GM23248 (cell line): ENCODE measurements at places on chromosomes 3 and 15.

- DNase-seq = no peak
These were observed 45.0 kb upstream of the CMSS1 start for GRCh38 chr3:99772671-99773070.

- no peak for DNase-seq
These were observed 25.9 kb downstream of the TRIM71 start for GRCh38 chr3:32843510-32844321.

DNA sequence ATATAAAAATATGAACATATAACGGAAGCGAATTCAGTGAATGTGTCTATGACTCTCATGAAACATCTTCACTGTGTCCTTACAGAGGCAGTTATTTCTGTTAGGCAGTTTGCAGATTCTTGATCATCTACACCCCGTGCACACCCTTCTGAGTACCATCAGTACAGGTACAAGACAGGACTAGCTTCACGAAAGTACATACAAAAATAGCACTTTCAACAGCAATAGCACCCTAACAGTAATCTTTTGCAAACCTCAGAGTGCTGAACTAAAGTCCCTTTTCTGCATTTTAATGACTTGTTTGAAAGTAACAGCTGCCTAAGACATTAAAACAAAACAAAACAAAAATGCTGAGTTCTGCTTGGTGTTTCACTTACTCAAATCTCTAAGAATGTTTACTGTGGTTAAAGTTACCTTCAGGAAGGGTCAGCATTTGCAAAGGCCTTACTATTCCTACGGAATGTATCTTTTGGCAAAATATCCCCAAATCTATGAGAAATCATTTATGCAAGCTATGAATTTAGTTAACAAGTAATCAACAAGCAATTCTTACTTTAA lies 104.1 kb downstream of the CNTN3 start:
- DNase-seq = no peak

DNA sequence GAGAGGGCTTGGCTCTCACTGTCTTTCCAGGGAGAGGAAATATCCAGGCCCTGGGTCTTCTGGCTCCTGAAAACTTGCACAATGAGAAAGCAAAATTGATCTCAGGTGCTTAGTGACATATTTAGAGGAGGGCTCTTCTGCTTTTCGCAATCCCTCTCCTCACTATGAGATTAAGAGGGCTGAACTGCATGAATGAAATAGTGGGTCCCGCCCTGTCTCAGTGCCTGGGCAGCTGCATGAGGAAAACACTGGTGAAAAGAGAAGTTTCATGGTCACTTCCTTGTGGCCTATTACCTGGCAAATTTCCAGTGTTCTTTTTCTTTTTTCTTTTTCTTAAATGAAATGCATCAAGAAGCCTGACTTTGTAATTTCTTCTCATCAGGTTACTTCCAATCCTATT lies 73.5 kb downstream of the TRAK1 start:
- DNase-seq = no peak

DNA sequence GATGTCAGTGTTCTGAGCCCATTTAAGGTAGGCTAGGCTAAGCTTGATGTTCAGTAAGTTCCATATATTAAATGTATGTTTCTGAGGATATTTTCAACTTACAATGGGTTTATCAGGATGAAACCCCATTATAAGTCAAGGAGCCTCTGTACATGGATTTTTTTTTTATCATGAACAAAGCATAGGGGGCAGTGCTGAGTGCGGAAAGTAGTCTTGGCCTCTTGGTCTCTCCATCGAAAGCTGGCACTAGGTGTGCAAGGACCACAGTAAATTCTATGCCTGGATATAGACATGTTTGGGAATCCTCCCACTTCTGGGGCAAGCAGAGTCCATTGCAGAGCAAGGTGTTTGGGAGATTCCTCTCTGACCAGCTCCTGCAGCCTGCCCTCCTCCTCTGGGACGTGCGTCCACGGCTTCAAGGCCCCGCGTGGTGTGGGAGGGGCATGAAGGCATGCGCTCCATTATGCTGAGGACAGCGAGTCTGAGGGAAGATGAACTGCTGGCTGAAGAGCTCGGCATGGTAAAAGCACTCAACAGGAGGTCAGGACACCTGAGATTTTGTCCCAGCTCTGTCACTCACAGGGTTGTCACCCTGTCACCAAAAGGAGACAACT lies 122.9 kb upstream of the LIPC start:
- no peak for DNase-seq

GRCh38 chr3:45683417-45684326 lies 5.5 kb upstream of the SACM1L start:
- DNase-seq = no peak

DNA sequence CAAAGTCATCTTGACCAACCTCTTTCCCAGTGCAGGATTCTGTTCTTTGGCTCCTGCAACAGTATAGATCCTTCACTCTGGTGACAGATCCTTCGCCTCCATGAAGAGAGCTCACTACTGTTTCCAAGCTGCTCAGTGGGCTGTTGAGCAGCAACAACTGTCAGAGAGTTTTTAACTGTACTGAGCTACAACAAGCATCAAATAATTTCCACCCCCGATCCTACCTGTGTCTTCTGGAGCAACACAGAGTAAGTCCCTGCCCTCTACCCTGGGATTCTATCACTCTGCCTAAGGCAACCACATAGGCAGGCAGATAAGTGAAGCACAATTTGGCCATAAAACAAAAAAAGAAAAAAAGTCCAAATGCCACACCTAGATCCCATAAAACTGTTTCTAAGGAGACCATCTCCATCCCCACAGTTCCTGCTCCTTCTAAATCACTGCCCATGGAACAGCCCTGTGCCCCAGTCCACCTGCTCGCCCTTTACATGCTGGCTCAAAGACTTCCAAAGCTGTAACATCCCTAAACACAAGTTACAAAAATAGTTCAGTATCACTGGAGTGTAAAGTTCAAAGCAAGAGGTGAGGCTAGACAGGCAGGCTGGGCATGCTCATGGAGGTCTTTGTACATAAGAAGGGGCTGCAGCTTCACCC lies 37.8 kb upstream of the ANPEP start:
- no peak for DNase-seq

DNA sequence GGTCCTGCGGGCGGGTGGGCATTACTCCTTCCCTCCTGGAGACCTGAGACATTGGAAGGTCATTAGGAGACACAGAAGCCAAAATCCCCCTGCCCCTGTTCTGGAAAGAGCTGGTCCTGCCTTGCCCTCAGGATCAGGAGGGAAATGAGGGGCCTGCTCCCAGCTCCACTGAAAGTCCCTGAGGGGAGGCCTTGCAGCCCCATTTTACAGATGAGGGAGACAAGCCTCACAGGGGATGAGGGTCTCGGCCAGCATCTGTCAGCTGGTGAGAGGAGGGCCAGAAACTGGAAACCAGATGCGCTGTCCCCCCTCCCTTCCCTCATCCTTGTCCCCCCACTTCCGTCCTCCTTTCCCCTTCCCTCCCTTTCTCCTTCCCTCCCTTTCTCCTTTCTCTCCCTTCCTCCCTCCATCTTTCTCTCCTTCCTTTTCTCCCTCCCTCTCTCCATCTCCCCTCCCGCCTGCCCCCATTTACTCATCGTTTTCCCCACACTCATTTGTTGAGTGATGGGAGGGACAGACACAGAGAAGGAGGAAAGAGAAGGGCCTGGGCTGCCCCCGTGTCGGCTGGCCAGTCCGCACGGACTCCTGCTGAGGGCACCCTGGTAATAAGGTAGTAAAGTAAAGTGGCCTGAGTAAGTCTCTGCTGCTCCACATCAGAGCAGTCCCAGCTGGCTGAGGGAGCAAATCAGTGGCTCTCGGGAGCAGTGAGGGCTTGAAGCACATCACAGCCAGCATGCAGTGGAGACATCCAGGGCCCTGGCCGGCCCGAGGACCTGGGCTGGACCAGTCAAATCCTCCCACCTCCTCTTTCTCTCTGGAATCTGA lies 112.4 kb upstream of the ALDH1A3 start:
- DNase-seq = no peak

DNA sequence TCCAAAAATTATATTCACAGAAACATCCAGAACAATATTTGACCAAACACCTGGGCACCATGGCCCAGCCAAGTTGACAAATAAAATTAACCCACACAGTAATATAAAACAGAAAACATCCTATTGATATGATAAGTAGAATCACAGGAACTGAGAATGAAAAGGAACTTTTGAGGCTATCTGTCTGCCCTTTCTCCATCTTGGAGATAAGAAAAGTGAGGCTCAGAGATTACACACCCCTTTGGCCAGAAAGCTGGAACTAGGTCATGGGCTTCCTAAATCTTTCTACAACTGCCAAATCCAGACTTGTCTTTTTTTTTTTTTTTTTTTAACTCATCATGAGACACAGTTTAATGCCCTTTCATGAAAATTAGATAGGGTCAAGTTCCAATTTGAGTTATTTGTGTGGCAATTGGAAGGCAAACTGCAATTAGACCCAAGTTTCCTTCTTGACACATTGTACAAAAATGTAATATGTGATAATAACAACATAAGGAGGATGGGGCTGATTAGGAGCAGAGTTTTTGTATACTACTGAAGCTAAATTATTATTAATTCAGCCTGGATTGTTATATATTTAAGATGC lies 137.2 kb downstream of the RPL22L1 start:
- peak; percentile 37 for DNase-seq

GRCh38 chr3:157225001-157225400 lies 65.1 kb upstream of the CCNL1 start:
- no peak for DNase-seq

- no peak for DNase-seq
These were observed 56.1 kb upstream of the GALNT15 start for GRCh38 chr3:16118396-16118795.

- no peak for DNase-seq
These were observed 51.2 kb upstream of the MED12L start for GRCh38 chr3:151034303-151034702.

- DNase-seq = no peak
These were observed 22.2 kb upstream of the RAF1 start for GRCh38 chr3:12686096-12686495.

- no peak for DNase-seq
These were observed 118.0 kb downstream of the SEC22A start for GRCh38 chr3:123319760-123320159.

DNA sequence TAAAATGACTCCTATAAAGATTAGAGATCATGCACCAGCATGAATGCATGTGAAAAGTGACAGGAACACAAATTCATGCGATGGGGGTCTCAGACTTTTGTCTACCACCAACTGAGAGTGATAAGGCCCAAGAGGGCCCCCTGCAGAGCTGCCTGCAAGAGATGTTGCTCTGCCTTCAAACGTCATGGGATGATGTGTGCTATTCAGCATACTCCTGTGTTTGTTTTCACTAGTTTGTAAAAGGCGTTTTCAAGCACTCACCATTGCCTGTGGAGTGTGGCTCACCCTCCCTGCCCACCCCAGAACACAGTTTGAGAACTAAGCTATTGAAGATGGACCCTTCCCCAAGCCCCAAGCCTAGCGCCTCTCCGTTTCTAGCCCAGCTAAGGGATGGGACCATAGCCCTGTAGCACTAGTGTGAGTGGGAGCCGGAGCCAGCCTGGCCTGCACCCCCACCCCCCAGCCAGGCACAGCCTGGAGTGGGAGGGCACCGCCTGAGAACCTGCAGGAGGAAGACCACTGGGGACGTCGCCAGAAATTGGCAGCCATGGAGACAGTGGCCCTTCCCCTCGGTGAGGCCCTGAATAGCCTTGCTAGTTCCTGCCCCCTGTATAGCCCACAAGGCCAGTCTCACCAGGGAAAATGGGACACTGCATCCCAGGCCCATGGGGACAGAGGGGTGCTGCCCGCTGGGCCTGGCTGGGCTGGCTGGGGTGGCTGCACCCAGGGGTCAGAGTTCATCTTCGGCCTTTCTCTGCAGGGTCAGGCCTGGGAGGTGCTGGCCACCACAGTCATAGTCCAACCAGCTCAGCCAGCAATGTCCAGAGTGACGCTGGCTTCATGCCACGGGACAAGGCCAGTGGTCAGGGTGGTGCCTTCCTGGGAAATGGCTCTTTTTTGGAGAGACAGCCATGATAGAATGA lies 22.6 kb upstream of the KLF13 start:
- no peak for DNase-seq

- no peak for DNase-seq
These were observed 41.7 kb downstream of the APH1B start for GRCh38 chr15:63319065-63319464.

- no peak for DNase-seq
These were observed 197.7 kb downstream of the FNDC3B start for GRCh38 chr3:172236771-172237742.

DNA sequence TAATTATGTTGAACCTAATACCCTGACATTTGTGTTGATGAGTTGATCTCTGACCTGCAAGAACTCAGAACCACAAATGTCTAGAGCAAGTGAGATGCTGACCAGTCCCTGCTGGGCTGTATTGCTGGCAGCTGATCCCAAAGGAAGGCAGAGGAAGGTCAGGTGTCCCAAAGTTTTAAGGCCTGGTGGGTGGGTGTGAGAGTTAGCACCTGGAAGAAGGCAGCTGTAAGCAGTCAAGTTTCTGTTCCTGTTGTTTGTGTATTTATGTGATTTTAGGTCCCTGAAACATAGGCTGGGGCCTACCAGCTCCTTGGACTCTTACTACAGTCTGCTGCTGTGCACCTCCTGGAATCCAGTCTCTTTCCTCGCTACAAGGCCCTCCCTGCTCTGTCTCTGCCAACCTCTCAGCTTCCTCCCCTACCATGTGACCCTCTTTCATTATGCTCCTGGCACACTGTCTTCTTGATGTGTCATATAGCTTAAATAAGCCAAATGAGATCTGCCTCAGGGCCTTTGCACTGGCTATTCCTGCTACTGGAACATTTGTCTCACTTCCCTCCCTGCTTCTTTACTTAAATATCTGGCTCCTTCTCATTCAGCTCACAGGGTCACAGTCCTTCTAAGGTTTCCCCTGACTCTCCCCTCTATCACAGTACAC lies 31.0 kb upstream of the ATOSA start:
- DNase-seq = no peak

GRCh38 chr3:137097386-137097785 lies 139.6 kb downstream of the IL20RB start:
- no peak for DNase-seq

- peak; percentile 4 for DNase-seq
These were observed 502 bp upstream of the TIMP4 start for GRCh38 chr3:12159227-12159601.

- no peak for DNase-seq
These were observed 59.6 kb downstream of the UBE2E2 start for GRCh38 chr3:23262766-23263165.

DNA sequence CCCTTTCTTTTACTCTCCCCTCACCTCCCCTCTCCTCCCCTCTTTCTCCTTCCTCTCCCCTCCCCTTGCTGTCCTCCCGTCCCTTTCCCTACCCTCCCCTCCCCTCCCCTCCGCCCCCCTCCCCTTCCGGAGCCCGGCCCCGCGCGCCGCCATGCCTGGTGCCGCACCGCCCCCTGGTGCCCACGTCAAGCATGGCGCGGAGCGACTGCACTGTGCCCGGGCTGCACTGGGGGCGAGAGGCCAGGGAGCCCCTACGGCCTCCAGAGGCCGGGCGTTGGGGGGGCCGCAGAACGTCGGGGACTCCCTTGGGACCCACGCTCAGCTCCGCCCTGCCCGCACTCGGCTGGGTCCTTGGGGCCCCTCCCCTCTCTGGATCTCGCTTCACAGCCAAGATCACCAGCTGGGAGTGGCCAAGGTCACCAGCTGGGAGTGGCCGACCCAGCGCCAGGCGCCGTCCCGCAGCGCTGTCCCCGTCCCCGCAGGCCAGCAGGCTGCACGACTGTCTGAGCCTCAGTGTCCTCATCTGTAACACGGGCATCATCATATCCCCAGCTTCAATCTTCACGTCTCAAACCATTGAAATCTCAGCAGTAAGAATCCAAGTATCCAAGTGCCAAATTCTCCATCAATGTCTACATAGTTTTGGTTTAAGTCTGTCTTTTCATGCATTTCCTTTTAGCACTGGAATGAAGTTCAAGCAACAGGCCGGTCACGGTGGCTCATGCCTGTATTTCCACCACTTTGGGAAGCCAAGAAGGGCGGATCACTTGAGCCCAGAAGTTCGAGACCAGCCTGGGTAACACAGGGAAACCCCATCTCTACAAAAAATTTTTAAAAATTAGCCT lies 42.5 kb downstream of the TPRA1 start:
- DNase-seq = peak; percentile 76

GRCh38 chr3:152257563-152258035 lies 11.1 kb upstream of the MBNL1 start:
- no peak for DNase-seq
